ENCODE measurements at places on chromosomes 12 and 14.

DNA sequence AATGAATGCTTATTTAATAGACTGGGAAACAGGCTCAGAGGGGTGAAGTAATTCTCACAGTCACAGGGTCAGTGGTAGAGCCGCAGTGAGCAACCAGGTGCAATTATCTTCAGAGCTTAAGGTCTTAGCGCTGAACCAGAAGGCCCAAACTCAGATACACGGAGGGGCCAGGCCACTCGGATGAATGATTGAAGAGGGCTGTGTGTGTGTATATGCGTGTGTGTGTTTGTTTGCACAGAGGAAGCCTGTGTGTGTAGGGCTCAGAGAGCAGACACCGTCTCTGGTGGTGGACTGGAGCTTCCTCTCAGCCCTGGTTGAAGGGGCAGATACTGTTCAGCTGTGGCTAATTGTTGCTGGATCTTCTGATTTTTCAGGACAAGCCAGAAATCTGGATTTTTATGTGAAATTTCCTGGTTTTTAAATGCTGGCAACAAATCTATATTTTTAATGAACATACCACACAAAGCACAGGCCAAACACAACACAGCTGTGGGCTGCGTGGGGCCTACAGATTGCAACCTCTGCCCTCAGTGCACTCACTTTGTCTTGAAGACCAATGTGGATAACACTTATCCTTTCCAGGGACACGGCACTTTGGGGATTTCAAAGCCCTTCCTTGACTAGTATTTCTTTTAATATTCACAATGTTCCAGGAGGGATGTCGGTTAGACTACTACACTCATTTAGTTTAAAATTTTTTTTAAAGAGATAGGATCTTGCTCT is 94.5 kb upstream of the NRXN3 start:
- DNase-seq: no peak

DNA sequence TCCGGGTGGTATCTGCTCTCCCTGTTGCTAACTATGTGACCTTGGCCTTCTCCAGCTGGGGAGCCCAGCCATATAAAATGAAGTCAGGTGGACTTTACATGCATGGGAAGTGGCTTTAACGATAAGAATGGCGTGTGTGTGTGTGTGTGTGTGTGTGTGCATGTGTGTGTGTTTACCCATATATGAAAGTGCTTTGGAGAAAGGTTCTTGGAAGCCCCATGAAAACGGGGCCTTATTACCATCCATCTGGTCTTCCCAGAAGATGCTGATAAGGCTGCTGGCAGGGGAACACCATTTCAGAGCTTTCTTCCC is 94.8 kb downstream of the LRRC74A start:
- DNase-seq: no peak

DNA sequence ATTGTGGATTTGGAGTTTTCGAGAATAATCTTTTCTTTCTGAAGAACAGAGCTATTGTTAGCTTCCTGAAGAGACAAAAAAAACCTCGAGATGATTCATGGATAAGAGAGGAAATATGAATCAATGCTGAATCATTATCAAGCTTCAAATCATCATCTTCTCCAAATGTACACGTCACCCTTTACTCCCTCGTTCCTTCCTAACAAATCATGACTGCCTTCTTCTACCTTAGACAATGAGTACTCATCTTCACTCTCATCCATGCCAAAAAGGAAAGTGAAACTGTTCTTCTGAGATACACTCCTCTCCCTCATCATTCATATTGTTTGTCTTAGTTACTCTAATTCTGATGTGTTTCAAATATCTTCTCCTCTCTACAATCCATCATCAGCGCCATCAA is 1115.8 kb upstream of the ATXN7L3B start:
- no peak for DNase-seq

- no peak for DNase-seq
These were observed 858 bp downstream of the RILPL2 start for GRCh38 chr12:123435636-123436016.

GRCh38 chr12:11130999-11131398 is 3.4 kb downstream of the TAS2R30 start:
- no peak for DNase-seq

GRCh38 chr14:28867571-28867970 is 101.0 kb downstream of the FOXG1 start:
- DNase-seq: peak; percentile 1

DNA sequence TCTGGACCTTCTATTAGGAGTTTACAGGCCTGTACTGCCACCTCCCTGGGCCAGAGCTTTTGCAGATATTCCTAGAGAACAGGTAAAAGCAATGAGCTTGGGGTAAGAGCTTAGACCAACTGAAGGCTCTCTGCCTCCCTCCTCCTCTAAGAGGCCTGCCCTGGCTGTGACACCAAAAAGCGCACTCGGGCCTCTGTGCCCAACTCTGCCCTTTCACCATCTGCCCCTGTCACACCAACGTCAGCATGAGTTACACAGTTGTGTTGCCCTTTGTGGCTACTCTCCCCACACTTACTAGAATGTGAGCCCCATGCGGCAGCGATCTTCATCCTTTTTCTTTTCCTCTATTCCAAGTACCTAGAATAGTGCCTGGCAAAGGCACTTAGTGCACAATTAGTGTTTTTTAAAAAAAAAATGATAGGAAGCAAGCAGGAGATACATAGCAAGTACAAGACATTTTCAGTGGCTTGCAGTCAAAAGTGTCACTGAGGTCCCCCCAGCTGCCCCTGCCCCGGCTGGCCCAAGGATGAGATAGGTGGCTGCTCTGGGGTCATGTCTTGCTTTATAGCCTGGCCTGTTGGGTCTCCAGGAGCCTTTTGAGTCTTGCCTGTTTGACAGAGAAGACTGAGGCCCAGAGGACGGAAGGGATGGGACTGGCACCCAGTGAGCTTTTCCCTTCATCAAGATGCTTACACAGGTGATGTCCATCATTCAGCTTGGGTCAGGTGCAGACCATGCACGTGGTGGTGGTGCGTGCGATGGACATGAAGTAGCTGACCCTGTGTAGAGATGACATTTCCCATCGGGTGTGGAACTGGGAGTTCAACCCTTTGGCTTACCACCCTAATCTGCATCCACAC is 12.5 kb downstream of the CKB start:
- DNase-seq: no peak

DNA sequence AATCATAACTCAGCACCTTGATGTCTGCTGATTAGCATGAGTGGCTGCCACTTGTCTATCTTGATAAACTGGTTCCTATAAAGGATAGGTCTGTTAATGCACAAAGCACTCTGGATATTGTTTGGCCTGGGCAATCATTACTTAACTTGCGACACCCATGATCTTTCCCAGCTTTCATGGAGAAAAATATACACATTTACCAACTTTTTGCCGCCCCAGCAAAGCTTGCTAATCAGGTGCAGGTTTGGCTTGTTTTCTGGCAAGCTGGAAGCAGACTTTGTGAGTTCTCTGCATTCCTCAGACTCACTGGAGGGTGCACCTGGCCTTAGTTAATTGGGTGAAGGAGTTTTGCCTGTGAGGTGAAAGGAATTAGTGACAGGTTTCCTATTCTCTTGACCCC is 1126.4 kb upstream of the FLRT2 start:
- DNase-seq: no peak

GRCh38 chr12:130806574-130806973 is 32.5 kb downstream of the STX2 start:
- no peak for DNase-seq

DNA sequence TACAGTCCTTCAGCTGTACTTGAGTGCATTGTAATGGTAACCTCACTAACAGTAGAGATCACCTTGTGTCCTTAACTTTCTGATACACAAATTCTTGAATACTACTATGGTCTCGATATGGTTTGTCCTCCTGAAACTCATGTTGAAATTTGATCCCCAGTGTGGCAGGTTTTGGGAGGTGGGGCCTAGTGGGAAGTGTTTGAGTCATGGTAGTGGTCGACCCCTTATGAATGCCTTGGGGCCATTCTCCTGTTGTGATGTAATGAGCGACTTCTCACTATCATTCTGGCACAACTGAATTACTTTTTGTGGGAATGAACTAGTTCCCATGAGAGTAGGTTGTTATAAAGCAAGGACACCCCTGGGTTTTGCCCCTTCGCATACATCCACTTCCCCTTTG is 52.3 kb downstream of the IPO8 start:
- DNase-seq: no peak

DNA sequence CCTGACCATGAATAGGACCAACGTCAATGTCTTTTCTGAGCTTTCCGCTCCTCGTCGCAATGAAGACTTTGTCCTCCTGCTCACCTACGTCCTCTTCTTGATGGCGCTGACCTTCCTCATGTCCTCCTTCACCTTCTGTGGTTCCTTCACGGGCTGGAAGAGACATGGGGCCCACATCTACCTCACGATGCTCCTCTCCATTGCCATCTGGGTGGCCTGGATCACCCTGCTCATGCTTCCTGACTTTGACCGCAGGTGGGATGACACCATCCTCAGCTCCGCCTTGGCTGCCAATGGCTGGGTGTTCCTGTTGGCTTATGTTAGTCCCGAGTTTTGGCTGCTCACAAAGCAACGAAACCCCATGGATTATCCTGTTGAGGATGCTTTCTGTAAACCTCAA is 17.3 kb downstream of the GPRC5A start:
- no peak for DNase-seq

DNA sequence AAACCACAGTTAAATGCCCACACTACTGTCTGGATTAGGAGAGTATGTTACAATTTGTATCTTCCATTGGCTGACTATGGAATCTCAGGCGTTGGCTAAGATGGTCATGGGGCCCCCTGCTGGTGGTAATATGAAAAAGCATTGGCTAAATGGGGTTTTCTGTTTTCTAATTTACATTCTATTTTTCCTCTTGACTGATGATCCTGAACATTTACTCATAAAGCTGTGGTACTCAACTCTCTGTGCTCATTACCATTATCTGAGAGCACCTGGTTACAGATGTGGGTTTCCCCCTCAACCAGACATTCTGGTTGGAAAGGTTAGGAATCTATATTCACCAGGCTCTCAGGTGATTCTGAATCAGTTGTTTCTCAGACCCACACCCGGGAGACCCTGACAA is 64.8 kb downstream of the WSCD2 start:
- DNase-seq: no peak

- no peak for DNase-seq
These were observed 21.4 kb upstream of the FKBP4 start for GRCh38 chr12:2773199-2773875.

- no peak for DNase-seq
These were observed 117.1 kb downstream of the SYT10 start for GRCh38 chr12:33322519-33322918.

- no peak for DNase-seq
These were observed 738.7 kb upstream of the LMO3 start for GRCh38 chr12:17344649-17345048.

GRCh38 chr12:131620520-131620919 is 90.4 kb upstream of the SFSWAP start:
- DNase-seq: no peak

DNA sequence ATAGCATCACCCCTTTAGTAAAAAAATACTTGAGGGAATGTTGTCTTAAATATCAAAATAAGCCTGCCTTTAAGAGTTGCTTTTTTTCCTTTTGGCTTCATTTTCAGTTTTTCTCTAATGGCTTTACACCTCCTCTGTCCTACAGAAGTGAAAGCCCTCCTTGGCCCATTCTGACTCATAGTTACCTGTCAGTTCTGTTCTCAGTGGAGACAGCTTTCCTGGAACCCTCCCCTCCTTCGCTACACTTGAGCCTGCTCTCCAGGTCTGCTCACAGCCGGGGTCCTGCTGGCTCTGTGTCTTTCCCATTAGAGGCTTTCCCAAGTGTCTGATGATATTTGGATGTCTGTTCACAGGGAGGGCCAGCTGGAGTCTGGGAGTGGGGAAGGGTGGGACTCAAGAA is 84.0 kb downstream of the PELI2 start:
- no peak for DNase-seq

DNA sequence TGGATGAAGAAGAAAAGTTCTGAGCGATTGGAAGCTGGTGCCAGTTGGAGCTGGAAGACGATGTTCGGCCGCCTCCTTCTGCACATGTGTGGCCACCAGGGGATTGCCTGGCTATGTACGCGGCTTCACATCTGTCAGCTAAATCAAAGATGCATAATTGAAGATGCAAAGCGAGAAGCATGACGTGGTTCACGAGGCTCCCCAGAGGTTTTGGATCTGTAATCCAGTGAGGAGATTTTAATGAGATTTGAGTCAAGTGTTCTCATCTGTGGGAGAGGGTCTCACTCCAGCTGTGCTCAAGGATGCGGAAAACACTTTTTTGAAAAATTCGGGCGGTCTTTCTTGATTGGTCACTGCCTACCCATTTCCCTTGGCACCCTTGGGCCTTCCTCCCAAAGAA is 94.6 kb downstream of the PAX9 start:
- DNase-seq: no peak

DNA sequence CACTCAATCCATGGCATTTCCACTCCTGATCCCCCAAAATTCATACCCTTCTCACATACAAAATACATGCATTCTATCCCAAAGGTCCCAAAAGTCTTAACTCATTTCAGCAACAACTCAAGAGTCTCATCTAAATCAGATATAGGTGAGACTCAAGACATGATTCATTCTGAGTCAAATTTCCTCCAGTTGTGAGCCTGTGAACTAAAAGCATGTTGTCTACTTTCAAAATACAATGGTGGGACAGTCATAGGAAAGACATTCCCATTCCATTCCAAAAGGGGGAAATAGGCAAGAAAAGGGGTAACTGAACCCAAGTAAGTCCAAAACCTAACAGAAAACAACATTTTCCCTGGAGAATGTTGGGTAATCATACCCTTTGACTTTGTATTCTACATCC is 103.3 kb downstream of the C12orf75 start:
- no peak for DNase-seq

DNA sequence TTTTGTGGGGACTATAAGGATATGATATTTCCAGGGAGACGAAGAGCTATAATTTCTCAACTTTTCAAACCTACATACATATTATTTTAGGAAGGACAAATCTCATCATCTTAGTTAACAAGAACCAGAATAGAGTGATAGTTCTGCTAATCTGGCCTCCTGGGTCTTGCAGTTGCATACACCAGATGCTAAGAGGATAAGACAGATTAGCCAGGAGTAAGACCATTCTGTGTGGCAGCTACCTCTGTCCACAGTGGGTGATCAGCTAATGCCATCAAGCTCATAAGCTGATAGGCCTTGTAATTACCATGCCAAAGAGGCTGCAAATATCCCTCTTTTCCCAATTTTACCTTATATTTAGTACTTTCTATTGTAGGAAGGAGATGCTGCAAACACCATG is 776.8 kb downstream of the NRXN3 start:
- no peak for DNase-seq

- no peak for DNase-seq
These were observed 26.4 kb downstream of the SETD3 start for GRCh38 chr14:99454246-99454645.

GRCh38 chr14:22319526-22320361 is 269.3 kb downstream of the DAD1 start:
- no peak for DNase-seq

All from GM04504 (cell line).